ENCODE measurements at places on chromosomes 16 and 17.

DNA sequence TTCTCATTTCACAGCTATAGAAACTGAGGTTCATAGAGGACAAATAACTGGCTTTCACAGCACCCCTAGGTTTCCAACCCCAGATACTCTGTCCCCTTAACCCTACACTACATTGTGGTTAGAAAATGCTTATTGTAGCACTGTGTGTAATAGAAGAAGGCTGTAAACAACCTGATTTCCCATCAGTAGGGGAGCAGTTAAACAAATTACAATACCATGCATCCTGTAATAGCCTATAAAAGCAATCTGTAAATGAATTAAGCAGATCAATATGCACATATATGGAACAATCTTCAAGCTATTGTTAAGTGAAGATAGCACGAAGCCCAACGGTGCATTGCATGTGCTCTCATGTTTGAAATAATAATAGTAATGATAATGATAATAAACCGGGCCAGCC is 39.2 kb upstream of the XPO6 start:
- no peak for DNase-seq

DNA sequence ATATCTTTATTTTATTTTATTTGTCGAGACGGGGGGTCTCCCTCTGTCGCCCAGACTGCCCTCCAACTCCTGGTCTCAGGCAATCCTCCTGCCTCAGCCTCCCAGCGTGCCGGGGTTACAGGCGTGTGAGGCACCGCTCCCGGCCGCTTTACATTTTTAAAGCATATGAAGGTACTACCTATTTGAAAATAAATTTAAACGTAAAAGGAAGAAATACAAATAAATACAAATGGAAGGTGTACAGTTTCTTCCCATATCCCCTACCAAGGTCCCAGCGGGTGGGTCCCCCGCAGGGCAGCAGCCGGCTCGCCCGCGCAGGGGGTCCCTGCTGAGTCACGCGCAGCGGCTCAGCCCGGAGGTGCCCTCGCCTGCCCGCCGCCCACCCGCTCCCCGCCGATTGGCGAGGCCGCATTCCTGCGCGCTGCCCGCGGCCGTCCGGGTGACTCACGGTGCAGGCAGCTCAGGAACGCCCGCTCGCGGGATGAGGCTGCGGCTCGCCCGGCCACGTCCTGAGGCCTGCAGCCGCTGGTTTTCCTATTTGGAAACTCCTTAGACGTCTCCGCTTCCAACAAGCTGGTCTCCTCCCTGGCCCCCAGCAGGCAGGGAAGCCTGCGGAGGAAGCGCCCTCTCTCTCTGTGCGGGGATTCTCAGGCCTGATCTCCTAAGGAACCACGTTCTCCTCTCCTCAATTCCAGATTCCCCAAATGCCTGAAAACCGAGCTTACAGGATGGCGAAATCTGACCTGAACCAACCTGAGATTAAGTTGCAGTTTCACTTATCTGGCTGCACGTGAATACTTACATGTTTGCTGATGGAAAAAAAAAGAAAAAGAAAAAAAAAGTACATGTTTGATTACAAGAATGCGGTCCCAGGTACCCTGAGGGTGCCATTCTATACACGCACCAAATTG is 54.8 kb upstream of the MAP3K14 start:
- peak; percentile 85 for DNase-seq

DNA sequence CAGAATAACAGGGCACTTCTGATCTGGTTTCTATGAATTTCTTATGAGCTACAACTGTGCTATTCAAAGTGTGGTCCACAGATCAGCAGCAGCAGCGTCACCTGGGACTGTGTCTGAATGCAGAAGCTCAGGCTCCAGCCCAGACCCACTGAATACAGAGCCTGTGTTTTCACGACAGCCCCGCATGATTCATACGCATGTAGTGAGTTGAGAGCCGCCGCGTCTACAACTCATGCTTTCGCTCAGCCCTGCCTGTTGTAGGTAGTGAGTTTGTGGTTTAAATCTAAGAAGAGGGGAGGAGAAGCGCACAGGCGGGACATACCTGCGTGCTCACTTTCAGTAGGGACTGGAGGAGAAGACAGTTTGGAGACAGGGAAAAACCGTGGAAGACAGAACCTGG is 28.5 kb upstream of the ELAC2 start:
- no peak for DNase-seq

DNA sequence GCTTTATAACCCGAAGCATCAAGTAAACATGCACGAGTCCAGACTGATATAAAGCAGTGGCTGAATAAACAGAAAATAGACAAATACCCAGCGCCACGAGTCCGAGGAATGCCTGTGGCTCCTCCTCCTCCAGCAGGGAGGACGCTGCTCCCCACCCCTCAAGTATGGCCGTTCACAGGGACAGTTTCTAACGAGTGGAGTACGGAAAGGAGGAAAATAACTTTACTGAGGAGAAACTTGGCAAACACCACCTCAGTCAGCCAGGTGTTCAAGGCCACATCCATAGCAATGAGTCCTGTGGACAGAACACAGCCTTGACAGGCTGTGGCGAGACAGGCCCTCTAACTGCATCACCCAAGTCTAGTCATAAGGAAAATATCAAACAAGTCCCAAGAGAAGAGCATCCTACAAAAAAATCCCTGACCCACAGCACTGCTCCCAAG is 9.2 kb downstream of the ZDHHC7 start:
- no peak for DNase-seq

DNA sequence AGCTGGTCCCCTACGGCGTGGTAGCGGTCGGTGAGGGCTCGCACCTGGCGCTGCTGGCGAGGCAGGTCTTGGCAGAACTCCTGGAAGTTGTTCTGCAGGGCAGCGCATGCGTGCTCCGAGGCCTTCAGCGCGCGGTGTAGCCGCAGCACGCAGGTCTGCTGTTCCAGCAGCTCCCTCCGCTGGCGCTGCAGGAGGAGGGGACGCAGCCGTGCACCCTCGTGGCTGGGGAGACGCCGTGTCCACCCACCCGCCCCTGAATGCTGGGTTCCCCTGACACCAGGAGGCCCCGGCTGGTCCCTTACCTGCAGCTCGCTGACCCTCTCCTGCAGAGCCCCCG is 12.2 kb downstream of the EVPL start:
- DNase-seq, result no peak

DNA sequence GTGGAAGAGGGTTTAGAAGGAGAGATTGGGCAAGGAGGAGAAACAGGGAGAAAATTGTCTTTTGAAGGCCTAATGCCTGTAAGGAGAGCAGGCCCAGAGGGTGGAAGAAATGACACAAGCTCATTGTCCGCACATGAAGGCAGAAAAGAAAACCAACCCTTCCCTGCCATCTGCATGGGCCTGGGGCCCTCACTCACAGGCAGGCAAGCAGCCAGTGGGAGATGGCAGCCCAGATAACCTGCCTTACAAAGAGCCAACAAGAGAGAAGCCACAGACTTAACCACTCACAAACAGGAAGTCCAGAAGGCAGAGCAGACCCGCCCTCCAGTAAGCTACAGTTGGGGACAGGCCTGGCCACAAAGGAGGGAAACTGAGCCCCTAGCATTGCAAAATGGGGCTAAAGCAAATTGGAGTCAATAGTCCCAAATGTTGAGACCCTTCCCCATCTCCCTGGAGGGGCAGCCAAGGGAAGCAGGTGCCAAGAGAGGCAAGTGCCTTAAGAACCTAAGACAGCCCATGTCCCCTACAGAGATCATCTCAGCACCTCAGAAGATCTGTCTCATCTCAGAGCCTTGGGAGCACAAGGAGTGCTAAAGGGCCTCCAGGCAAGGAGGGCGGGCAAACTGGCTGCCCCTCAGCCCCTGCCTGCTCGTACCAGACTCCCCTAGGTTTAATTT is 7.3 kb upstream of the TSPOAP1 start:
- no peak for DNase-seq

GRCh38 chr16:47592232-47592631 is 131.1 kb downstream of the PHKB start:
- DNase-seq, result no peak

DNA sequence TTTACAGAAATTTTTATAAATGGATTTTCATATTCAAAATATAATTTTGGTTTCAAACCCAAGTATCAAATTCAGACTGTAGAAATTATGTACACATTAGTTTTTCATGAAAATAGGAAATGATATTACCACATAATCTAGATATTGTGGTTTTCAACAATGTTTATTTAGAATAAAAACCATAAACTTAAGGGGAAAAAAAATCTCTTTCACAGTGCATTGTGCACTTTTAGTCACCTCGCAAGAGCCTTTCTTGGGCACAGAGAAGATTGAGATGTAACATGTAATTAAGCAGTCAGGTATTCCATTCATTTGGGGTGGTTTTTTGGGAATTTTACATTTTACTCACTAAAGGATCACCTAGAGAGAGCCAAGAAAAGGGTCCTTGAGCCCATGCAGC is 104.0 kb downstream of the TANC2 start:
- DNase-seq, result no peak

GRCh38 chr16:11224894-11225676 is 30.9 kb downstream of the SOCS1 start:
- DNase-seq, result no peak

DNA sequence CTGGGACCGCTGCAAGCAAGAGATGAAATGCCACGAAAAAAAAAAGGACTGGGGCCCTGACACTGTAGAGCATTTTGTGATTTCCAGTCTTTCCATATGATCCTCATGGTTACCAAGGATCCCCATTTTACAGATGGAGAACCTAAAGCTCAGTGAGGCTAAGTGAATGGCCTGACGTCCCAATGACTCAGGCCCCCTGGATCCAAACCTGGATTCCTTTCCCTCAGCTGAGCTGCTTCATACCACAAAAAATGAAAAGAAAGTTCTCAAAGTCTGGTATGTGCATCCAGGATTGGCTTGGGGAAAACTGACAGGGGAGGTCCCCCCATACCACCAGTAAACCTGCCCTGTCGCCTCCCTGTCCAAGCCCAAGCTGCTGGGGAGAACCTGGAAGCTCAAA is 80.5 kb downstream of the TEX14 start:
- no peak for DNase-seq

DNA sequence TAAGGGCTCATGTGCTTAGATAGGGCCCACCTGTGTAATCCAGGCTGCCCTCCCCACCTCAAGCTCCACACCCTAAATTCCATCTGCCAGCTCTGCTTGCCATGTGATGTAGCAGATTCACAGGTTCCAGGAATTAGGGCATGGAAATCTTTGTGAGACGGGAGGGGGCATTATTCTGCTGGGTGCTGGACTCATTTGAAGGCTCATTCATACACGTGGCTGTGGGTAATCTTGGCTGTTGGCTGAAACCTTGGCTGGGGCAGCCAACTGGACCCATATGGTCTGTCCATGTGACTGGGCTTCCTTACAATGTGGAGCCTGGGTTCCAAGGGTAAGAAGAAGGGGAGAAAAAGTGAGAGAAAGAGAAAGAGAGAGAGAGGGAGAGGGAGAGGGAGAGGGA is 115.1 kb downstream of the CYLD start:
- DNase-seq, result no peak

DNA sequence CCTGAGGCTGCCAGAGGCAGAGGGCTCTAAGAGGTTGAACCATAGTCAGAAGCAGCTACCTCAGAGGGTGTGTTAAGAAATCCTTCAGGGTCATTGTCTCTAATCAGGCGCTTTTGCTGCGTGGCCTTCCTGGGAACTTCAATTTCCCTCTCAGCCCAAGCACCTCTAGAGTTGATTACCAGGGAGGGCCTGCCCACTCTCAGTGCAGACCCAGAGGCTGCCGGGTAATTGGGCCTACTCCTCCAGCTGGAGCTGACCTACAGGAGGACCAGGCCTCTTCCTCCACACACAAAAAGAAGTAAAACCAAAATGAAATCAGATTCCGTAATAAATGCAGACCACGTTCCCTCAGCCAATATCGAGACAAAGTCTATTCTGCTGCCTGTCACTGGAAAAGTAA is 305.0 kb upstream of the CCL2 start:
- no peak for DNase-seq

- peak; percentile 40 for DNase-seq
Measured at GRCh38 chr17:68383443-68384321, 73.6 kb downstream of the WIPI1 start.

- no peak for DNase-seq
Measured at GRCh38 chr17:19311016-19311415, 51.5 kb downstream of the B9D1 start.

GRCh38 chr16:30137897-30138296 is 14.9 kb upstream of the MAPK3 start:
- no peak for DNase-seq

DNA sequence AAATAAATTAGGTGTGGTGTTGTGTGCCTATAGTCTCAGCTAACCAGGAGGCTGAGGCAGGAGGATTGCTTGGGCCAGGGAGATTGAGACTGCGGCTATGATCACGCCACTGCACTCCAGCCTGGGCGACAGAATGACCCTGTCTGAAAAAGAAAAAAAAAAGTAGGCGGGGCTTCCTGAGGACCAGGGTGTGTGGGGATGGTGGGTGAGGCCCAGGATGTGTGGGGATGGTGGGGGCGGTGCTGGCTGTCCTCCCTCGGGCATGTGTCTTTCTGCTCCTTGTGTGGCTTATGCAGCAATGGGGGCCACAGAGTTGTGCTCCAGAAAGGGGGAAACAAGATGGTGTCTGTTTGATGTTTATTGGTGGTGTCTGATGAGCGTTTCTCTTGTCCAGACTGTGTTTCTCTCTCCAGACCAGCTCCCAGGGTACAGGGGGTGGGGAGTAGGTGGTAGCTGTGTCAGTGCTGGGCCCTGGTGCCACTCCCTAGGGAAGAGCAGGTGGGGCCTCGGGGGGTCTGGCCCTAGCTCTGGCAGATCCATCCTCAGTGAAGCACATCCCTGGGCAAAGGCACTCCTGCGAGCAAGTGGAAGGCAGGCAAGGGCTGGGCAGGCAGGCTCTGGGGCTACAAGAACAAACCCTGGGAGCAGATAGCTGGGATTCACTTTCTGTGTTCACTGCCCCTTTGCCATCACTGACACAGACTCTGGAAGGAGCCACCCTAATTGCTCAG is 2.3 kb downstream of the LCAT start:
- no peak for DNase-seq

DNA sequence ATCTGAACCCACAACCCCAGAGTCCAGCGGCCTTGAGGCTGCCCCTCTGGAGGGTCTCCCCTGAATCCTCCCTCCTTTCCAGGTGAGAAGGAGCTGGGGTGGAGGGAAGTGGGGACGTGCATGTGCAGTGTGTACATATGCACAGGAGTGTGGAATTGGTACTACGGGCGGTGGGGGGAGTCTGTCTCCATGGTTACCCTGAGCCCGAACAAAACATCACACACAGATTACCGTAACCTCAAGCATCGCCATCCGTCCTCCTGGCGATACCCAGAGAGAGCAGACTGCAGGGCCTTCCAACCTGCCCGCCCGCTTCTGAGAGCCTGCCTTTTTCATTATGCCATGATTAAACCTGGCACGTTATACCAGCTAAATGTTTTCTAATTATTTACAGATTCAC is 25.1 kb downstream of the GSG1L start:
- DNase-seq, result no peak

- no peak for DNase-seq
Measured at GRCh38 chr17:33602981-33603380, 309.9 kb upstream of the ASIC2 start.

- DNase-seq, result peak; percentile 85
Measured at GRCh38 chr16:87457709-87458423, 35.0 kb downstream of the ZCCHC14 start.
